Activated CD8-positive, alpha-beta T cell treated with anti-CD3 and anti-CD28 coated beads, Interleukin-2, amount 10 ng/mL, durations not matched to agents 7 days and 5 days (primary cell): ENCODE measurements at places on chromosomes 2 and 18. TPM values are rescaled to one million over a fixed set of nuclear protein-coding genes. Genes with fewer than 3 reads are reported as not detected.

DNA sequence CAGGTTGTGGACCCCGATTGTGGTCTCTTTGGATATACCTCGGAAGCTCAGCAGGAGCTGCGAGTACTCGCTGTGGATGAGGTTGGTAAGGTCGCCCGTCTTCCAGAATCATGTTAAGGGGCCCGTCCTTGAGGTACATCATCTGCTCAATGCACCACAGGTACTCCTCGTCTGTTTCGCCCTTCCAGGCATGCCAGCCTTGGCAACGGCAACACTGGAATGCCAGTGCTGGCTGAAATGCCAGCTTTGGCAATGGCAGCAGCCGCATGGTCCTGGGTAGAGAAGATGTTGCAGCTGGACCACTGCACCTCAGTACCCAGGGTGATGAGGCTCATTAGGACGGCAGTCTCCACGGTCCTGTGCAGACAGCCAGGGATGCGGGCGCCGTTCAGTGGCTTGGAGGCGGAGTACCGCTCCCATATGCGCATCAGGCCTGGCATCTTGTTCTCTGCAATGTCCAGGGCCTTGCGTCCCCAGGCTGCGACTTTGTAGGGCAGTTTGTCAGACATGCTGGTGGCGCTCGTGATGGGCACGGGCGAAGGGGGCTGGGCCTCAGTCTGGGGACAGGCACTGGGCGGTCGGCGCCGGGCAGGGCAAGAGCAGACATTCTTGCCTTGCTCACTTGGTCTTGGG is 122.2 kb upstream of the NXPH2 start:
- no peak overlapping the region for H3K4me3 ChIP-seq
- H3K27me3 ChIP-seq = no peaks in the 10 kb centered on the region
- DNase-seq = no peak

GRCh38 chr18:63433334-63433866 is 11.1 kb upstream of the VPS4B start:
- no peaks in the 10 kb centered on the region for H3K4me1 ChIP-seq
- H3K4me3 ChIP-seq = no peak overlapping the region
- DNase-seq = no peak
- peaks cover 55% of the 10 kb centered on the region for H3K27me3 ChIP-seq
- H3K36me3 ChIP-seq = no peaks in the 10 kb centered on the region

DNA sequence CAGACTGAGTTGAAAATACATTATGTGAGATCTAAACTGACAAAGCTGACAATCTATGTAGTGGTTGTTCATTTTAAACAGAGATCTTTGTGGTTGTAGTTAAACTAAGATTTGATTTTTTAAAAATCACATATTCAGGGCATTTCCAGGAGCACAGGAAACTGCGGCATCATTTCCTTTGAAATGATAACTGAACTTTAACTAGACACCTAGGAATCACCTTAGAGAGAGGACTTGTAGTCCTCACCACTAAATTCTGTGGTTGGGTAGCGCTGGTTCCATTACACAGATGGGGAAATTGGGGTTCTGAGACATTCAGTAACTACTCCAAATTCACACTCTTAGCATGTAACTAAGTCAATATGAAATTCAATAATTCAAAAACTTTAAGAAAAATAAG is 96.0 kb upstream of the TRIB2 start:
- H3K4me1 ChIP-seq = peaks cover 12% of the 10 kb centered on the region
- H3K36me3 ChIP-seq = no peaks in the 10 kb centered on the region
- DNase-seq = no peak
- no peaks in the 10 kb centered on the region for H3K27me3 ChIP-seq
- H3K27ac ChIP-seq = no peak overlapping the region
- H3K4me3 ChIP-seq = no peak overlapping the region

- H3K27ac ChIP-seq = no peak overlapping the region
- no peak for DNase-seq
- no peak overlapping the region for H3K4me3 ChIP-seq
- no peaks in the 10 kb centered on the region for H3K36me3 ChIP-seq
- peaks cover 35% of the 10 kb centered on the region for H3K27me3 ChIP-seq
Measured at GRCh38 chr2:176464886-176465564, 195.8 kb downstream of the MTX2 start.

DNA sequence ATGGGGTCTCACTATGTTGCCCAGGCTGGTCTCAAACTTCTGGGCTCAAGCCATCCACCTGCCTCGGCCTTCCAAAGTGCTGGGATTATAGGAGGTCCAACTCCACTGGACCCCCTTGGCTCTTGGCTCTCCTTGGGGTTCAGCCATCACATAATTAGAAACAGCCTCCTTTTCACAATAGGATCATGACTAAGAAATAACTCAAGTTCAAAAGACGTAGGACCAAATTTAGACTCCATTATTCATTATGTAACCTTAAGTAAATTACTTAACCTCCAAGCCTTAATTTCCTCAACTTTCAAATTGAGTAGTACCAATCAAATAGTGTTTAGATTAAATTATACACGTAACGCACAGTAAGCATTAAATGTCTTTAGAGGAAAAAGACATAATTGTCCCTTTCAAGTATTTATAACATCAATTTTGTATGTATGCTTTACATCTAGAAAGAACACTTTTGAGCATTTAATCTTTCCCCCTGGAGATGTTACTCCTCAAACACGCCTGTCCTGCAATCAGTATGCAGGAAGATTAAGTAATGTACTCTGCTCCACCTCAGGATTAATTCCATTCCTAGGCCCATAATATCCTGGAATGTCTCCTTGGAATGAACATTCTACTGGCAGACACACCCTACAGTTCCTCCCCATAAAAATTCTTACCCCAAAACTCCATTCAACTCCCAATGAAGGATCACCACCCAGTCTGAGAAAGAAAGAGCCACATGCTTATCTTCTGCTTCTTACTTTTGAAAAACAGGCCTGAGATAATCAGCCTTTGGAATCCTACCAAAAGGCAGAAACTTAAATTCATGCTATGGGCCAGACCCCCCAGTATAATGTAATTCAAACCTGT is 49.1 kb downstream of the COBLL1 start:
- H3K36me3 ChIP-seq = no peaks in the 10 kb centered on the region
- H3K4me1 ChIP-seq = no peaks in the 10 kb centered on the region
- H3K27me3 ChIP-seq = no peaks in the 10 kb centered on the region
- no peak overlapping the region for H3K27ac ChIP-seq
- DNase-seq = no peak

GRCh38 chr18:43893001-43893637 is 615.8 kb upstream of the SYT4 start:
- H3K4me1 ChIP-seq = no peaks in the 10 kb centered on the region
- no peak for DNase-seq
- no peaks in the 10 kb centered on the region for H3K36me3 ChIP-seq
- no peak overlapping the region for H3K4me3 ChIP-seq
- H3K27ac ChIP-seq = no peak overlapping the region
- no peaks in the 10 kb centered on the region for H3K27me3 ChIP-seq

- H3K27ac ChIP-seq = no peak overlapping the region
- H3K4me1 ChIP-seq = peaks cover 15% of the 10 kb centered on the region
- H3K36me3 ChIP-seq = no peaks in the 10 kb centered on the region
- peak overlapping the region; percentile 34 for H3K4me3 ChIP-seq
Measured at GRCh38 chr2:16664052-16664731, 1.4 kb downstream of the CYRIA start.

GRCh38 chr2:54728669-54729120 is 5.2 kb downstream of the EML6 start:
- H3K4me1 ChIP-seq = peaks cover 11% of the 10 kb centered on the region
- H3K36me3 ChIP-seq = no peaks in the 10 kb centered on the region
- no peak for DNase-seq
- no peak overlapping the region for H3K27ac ChIP-seq
- peaks cover 53% of the 10 kb centered on the region for H3K27me3 ChIP-seq
- no peak overlapping the region for H3K4me3 ChIP-seq

- H3K27me3 ChIP-seq = no peaks in the 10 kb centered on the region
- H3K27ac ChIP-seq = no peak overlapping the region
- H3K4me3 ChIP-seq = no peak overlapping the region
- H3K4me1 ChIP-seq = no peaks in the 10 kb centered on the region
Measured at GRCh38 chr2:67570611-67571010, 173.5 kb downstream of the ETAA1 start.

Gene RNF25
- 19.0 TPM for total RNA-seq

- H3K27me3 ChIP-seq = peaks cover 9% of the 10 kb centered on the region
- DNase-seq = no peak
- no peaks in the 10 kb centered on the region for H3K36me3 ChIP-seq
- H3K4me1 ChIP-seq = no peaks in the 10 kb centered on the region
Measured at GRCh38 chr2:206452750-206453149, 9.4 kb downstream of the ADAM23 start.

- peak; percentile 74 for DNase-seq
- H3K27me3 ChIP-seq = no peaks in the 10 kb centered on the region
- H3K27ac ChIP-seq = no peak overlapping the region
- no peaks in the 10 kb centered on the region for H3K4me1 ChIP-seq
- H3K36me3 ChIP-seq = no peaks in the 10 kb centered on the region
Measured at GRCh38 chr2:152635635-152636298, 81.5 kb downstream of the PRPF40A start.

GRCh38 chr2:30239308-30239985 is 8.1 kb downstream of the LBH start:
- no peaks in the 10 kb centered on the region for H3K27me3 ChIP-seq
- H3K36me3 ChIP-seq = peaks cover 83% of the 10 kb centered on the region
- peak; percentile 82 for DNase-seq
- H3K27ac ChIP-seq = peak overlapping the region; percentile 82
- H3K4me3 ChIP-seq = peak overlapping the region; percentile 46
- peaks cover 88% of the 10 kb centered on the region for H3K4me1 ChIP-seq

- H3K4me3 ChIP-seq = no peak overlapping the region
- H3K27me3 ChIP-seq = no peaks in the 10 kb centered on the region
- no peaks in the 10 kb centered on the region for H3K4me1 ChIP-seq
- no peaks in the 10 kb centered on the region for H3K36me3 ChIP-seq
Measured at GRCh38 chr18:63681449-63682340, 20.0 kb upstream of the SERPINB3 start.

- H3K27ac ChIP-seq = no peak overlapping the region
- H3K36me3 ChIP-seq = no peaks in the 10 kb centered on the region
- no peaks in the 10 kb centered on the region for H3K4me1 ChIP-seq
- no peak overlapping the region for H3K4me3 ChIP-seq
- peaks cover 11% of the 10 kb centered on the region for H3K27me3 ChIP-seq
Measured at GRCh38 chr18:63578357-63578958, 8.7 kb upstream of the SERPINB13 start.

Gene FER1L5
- not detected for total RNA-seq

GRCh38 chr2:71530211-71530610 is 76.8 kb downstream of the DYSF start:
- no peak for DNase-seq
- H3K4me3 ChIP-seq = no peak overlapping the region
- H3K27me3 ChIP-seq = peaks cover 4% of the 10 kb centered on the region
- no peaks in the 10 kb centered on the region for H3K4me1 ChIP-seq
- H3K36me3 ChIP-seq = no peaks in the 10 kb centered on the region

DNA sequence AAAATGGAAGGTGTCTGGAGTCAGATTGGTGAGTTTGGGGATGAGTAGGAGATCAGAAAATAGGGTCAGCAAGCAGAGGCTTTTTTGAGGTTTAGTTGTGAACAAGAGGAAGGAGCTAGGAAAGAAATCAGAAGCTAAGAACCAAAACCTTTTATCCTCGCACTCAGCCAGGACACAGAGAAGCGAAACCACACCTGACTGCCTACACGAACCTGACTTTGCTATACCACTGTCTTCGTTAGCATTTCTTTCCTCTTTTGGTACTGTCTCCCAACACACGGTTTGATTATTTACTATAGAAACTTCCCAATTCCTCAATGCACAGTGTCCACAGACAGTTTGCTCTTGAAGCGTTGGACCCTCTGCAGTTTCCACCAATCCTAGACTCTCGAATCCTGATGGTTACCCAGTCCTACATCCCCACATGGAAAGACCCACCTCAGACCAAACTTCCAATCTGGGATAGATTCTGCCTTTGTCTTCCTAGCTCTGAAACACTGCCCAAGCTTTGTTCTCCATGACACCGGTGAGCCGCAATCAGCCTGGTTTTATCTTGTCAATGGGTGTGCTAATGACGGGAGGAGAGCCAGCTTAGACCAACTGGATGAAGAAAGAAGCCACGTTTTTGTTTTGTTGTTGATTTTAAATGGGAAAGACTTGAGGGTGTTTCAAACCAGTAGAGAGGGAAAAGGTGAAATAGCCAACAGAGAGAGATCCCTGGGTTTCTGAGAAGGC is 137.4 kb downstream of the CABLES1 start:
- no peak overlapping the region for H3K27ac ChIP-seq
- H3K36me3 ChIP-seq = peaks cover 41% of the 10 kb centered on the region
- no peak for DNase-seq
- no peak overlapping the region for H3K4me3 ChIP-seq

Gene KCMF1
- 92.5 TPM for total RNA-seq

- no peak for DNase-seq
- H3K36me3 ChIP-seq = no peaks in the 10 kb centered on the region
- H3K27ac ChIP-seq = no peak overlapping the region
- H3K4me1 ChIP-seq = no peaks in the 10 kb centered on the region
- H3K27me3 ChIP-seq = peaks cover 7% of the 10 kb centered on the region
- no peak overlapping the region for H3K4me3 ChIP-seq
Measured at GRCh38 chr2:235507928-235508327, 14.1 kb downstream of the AGAP1 start.

Gene CTAGE1
- not detected for total RNA-seq

DNA sequence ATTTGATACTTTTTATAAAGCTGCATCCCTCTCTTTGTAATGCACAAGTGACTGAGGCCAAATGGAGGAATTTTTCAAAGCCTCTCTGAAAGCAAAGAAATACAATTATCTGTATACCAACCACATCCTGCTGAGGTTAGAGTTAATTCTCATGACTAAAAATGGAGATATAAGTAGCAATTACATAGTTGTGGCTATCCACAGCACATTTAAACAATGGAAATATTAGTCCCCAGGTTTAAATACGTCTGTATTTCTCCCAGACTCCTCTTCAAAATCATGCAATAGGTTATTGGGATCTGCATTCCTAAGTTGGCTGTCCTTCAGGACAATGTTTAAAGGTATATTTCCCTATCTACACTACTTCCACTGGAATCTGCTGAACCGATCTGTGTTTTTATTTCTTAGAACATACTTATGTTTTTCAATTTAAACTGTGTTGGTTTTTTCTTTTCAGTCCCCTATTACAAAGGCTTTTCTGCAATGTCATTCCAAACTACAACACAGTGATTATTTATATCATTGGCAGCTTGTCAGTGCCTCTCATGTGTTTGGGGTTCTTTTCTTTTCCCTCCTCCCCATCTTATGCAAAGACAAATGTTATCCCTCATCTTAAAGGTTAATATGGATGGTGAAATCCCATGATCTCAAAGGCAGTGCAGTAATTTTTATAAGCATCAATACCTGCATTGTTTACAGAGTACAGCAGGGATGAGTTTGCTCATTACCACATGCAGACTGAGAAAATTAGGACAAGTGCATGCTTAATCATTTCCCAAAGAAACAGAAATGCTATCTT is 134.8 kb upstream of the FSHR start:
- no peak for DNase-seq
- no peaks in the 10 kb centered on the region for H3K4me1 ChIP-seq
- no peak overlapping the region for H3K4me3 ChIP-seq
- H3K36me3 ChIP-seq = no peaks in the 10 kb centered on the region
- H3K27me3 ChIP-seq = no peaks in the 10 kb centered on the region
- no peak overlapping the region for H3K27ac ChIP-seq

DNA sequence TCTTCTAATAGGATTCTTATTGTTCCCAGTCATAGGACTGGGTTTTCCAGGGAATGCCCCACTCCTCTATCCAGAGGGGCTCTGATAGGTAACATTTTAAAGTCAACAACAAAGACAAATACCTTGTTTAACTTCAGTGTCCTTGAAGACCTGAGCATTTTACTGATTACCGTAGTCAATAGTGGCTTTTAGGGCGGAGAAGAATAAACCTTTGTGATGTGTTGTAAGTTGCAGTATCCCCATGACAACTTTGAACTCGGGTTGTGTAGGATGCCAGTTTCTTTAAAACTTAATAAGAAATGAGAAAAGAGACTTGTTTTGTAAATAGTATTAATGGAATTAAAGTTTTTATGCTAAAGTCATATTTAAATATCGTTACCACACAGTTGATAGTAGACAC is 6.0 kb downstream of the GATA6 start:
- peaks cover 3% of the 10 kb centered on the region for H3K36me3 ChIP-seq
- H3K4me1 ChIP-seq = peaks cover 6% of the 10 kb centered on the region
- DNase-seq = no peak
- H3K27ac ChIP-seq = no peak overlapping the region
- H3K4me3 ChIP-seq = no peak overlapping the region
